ENCODE measurements at places on chromosomes 1 and 21.

DNA sequence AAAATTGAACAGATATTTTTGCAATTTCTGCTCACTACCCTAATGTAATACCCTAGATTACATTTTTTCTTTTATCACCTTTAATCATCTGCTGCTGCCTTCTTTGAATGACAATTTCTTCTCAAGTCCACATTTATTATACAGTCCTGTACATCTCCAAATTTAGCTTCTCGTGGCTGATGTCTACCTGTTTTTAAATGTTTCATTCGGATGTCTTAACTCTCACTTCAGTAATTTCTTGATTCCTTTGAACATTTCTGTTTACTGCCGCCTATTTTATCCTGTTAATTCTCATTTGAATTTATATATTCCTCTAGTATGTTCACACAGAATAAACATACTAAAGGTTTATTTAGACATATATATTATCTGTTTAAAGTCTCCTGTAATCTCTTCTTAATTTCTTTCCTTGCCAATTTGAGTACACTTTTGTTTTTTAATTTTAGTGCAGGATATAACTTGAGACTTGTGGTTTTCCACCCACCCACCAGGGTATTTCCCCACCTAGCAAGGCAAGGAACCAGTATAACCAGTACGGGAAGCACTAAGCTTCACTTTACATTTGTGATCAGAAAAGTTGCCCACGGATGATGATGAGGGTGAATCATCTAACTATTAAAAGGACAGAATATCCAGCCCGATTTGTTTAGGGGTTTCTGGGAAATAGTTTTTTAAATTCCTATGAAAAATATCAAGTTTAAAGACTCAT, 12.7 kb downstream of the INSL5 start:
- no peak for DNase-seq

GRCh38 chr21:37551331-37551992, 184.9 kb downstream of the DYRK1A start:
- no peak for DNase-seq

GRCh38 chr1:9621032-9621431, 30.5 kb upstream of the PIK3CD start:
- no peak for DNase-seq

- no peak for DNase-seq
Measured at GRCh38 chr1:24109686-24110475, 2.1 kb downstream of the MYOM3 start.

GRCh38 chr1:203167913-203168200, 7.8 kb downstream of the MYBPH start:
- DNase-seq: no peak

DNA sequence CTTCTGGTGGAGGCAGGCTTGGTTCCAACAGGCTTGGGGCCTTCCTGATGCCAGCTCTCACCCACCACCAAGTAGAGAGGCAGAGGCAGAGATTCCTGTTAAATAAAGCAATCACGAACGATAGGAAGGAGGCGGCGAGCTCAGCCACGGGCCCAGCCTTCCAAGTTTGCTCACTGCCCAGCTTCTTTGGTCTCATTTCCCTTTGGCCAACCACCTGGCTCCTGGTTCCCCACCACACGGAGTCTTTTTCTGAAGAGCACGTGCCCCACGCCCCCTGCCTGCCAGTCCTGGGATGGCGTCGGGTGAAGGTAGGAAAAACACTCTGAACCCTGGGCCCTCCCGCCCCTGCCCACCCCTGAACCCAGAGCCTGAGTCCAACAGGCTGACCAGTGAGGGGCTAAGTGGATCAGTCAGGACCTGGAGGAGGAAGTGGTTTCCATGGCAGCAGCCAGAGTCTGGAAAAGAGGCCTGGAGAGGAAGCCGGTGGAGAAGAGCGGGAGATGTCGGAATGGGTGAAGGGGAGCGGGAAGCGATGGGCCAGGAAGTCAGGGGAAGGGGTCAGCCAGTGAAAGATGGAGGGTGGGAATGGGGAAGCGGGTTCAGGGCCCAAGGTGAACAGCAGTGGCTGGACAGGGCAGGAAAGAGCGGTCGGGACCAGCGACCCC, 158.2 kb upstream of the KLHDC7A start:
- DNase-seq: peak; percentile 26

GRCh38 chr1:187306710-187307415, 478.1 kb downstream of the PLA2G4A start:
- DNase-seq: no peak

GRCh38 chr1:201026836-201027235, 3.3 kb upstream of the KIF21B start:
- peak; percentile 62 for DNase-seq

- DNase-seq: no peak
Measured at GRCh38 chr1:111406321-111406768, 21.2 kb downstream of the OVGP1 start.

GRCh38 chr1:183831311-183831710, 26.4 kb downstream of the RGL1 start:
- DNase-seq: no peak

GRCh38 chr21:14833241-14833640, 231.6 kb downstream of the NRIP1 start:
- no peak for DNase-seq

DNA sequence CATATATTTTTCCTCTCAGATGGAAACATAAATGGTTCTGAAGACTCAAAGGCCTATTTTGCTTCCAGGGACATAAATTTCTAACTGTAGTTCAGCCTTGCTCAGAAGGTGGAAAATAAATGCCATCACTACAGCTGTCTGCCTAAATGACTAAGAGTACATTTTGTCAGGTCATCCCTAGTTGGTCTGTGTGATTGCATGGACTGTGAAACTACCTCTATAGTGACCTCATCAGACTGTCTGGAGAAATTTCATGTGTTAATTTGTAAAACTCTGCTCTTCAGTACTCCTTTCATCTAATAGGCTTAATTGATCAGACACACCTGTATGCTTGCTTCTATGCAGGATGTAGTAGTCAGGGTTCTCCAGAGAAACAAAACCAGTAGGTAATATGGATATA, 886.9 kb downstream of the AMY1C start:
- no peak for DNase-seq

DNA sequence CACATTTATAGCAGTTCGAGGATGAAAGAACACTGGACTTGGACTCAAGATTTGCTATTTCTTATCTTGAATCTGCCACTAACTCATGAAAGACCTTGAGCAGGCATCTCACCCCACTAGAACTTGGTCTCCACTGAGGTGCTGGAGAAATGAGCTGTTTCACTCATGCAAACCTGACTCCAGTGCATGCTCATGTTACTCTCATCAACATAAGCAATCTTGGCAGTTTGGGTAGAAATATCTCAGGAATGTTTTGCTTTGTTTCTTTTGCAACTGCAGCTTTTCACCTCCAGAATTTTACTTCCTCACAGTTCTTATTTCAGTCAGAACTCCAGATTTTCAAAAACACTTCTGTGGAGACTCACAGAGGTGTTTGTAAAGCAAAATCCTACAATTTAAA, 46.2 kb upstream of the DAB1 start:
- DNase-seq: no peak

DNA sequence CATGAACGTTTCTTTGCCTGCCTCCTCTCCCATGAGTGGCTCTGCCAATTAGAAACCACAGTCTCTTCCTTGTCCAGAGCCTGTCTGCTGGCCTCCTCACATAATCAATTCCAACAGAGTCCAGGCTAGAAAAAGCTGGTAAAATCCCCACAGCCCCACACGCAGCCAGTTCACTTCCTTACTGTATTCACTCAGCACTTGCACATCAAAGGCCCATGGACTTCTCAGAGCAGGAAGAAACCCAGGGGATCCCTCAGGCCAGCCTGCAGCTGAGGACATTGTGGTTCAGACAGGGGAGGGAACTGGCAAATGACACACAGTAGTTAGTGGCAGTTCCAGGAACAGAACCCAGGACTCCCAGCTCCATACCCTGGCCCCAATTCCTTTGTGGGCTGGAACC, 171.6 kb upstream of the EDN2 start:
- no peak for DNase-seq

DNA sequence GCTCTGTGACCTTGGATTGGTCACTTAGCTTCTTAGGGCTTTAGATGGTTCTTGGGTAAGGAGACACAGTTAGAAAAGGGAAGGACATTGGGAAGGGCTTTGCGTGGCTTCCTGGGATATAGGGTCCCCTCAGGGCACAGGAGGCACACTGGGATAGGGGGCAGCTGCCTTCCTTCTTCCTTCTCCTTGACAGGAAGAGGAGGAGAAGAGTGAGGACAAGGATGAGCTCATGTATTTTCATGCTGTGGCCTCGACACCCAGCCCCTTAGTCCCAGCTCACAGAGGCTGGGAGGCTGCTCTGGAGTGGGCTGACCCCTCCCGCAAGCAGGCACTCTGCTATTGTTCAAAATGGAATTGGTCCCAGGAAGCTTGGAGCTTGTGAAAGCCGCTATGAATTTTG, 45.7 kb upstream of the POU3F1 start:
- no peak for DNase-seq

DNA sequence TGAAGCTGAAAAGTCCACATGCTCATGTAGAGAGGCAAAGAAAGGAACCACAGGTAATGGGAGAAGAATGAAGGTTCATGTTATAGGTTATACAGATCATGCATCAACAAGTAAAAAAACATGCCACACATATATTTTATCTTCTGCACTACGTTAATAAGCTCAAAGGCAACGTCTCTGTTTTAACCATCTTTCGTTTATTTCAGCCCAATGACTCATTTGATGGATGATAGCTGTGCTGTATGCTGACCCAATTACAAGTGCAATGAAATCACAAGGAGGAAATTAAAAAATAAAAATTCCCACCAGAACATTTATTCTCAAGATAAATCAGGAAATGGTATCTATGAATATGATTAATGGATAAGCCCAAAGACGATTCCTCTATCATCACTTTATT, 24.6 kb downstream of the XCL1 start:
- DNase-seq: no peak

DNA sequence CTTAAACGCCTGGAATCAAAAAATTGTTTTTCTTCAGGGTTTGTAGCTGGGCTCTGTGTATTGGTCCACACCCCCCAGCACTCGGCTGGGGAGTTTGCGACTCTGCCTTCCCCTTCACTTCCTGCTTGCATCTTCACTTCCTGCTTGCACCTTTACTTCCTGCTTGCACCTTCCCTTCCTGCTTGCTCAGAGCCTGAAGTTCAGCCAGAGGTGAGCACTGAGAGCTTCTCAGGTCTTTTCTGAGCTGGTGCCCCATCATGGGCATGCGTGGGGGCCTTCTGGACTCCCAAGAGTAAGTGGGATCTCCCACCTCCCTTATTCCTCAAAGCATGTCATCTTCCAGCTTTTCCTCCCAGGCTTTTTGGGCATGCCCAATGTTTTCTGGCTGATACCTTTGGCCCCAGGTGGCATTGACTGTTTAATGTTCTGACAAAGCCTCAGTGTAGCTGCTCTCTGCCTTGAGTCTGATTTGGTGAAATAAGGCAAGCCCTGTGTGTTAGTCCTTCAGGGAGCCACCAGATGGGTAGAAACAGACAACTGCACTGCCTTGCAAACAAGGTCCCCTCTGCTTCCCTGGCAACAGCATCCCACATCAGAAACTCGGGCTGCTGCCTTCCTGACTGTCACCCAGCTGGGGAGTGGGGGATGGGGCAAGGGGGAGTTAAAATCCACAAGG, 3.5 kb downstream of the KRTAP10-2 start:
- no peak for DNase-seq

GRCh38 chr1:2650967-2651645, 18.3 kb upstream of the MMEL1 start:
- no peak for DNase-seq

- no peak for DNase-seq
Measured at GRCh38 chr1:54347955-54348699, 58.1 kb downstream of the SSBP3 start.

DNA sequence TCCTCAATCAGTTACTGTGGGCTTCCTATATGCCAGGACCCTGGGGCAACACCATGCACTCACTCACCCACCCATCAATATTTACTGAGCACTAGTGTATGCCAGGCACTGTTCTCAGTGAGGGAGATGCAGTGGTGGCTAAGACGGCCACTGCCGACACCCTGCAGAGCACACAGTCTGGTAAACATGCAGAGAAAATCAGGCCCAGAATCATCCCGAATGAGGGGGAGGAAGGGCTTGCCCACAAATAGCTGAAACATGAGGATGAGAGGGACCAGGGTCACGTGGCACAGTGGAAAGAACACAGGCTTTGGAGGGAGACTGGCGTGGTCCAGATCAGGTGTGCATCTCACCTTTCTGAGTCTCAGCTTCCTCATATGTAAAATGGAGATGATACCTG, 89.2 kb upstream of the IGSF21 start:
- no peak for DNase-seq

GRCh38 chr1:113912594-113913311, 7.6 kb downstream of the DCLRE1B start:
- peak; percentile 88 for DNase-seq

DNA sequence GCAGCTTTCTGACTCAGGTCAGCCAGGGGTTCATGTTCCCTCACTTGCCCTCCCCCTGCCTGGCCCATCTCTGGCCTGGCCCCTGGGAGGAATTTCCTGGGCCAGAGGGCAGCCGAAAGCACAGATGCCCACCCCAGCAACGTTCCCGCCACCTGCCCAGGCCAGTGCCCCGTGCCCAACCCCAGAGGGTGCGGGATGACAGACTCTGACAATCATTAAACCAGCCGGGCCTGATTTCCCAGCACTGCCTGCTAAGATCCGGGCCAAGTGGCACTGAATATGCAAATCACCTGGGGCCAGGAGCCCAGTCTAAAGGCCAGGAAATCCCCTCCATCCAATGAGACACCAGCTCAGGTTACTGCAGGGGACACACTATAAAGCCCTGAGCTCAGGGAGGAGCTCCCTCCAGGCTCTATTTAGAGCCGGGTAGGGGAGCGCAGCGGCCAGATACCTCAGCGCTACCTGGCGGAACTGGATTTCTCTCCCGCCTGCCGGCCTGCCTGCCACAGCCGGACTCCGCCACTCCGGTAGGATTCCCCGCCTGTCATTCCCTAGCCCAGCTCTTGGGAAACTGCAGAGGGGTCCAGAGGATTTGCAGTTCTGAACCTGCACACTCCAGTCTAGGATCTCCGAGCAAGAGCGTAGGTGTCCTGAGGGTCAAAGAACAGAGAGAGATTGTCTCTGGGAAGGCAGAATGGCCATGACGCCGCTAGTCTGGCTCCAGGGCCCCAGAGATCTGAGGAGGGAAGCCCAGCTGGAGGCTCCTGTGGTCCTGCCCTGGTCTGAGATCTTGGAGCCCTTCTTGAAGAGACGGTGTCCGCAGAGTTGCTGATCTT, at the start of gene ELF3:
Gene ELF3 (plus strand): TSS at position 408 of the 836 bp plus-strand sequence. CDS start 550 bp downstream, outside the sequence.
- no peak for DNase-seq

DNA sequence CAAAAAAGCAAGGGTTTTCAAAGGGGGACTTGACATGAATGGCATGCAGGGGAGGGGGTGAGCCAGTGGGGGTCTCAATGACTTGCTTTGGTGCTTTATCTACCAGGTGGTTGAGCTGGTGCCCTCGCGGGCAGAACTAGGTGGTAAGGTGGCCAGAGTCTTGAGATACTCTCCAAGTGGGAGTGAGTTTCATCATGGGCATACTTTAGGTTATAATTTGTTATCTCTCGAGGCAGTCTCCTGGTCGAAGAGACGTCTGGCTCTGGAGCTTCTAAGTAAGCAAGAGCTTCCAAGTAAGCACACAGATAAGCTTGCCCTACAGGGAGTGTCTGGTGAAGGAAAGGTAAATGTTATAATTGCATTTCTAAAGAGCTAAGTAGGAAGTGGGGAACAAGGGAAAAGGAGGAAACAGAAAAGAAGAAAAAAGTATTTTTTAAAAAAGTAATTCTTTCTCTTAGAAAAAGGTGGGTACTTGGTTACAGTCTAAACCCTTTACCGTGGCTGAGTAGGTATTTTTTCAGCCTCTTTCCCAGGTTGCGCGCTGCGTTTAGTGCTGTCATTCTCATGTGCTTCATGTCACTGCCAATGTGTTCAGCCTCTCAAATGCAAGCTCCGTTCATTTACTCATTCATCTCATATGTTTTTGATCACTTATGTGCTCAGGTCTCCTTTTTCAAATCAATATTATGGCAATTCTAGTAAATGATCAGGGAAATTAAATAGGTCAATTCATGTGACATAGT, 31.6 kb upstream of the DNAJC6 start:
- peak; percentile 93 for DNase-seq

Data from hematopoietic multipotent progenitor cell treated with erythropoietin and hydrocortisone succinate and interleukin-3 and kit ligand, for 6 days (in vitro differentiated cells).